Esophagus squamous epithelium (tissue), 5 donors: ENCODE measurements at places on chromosomes 12 and 14.
A peak's percentile ranks its signal among the peaks of the same experiment; 100 is the strongest.

GRCh38 chr12:1559676-1560091 is 34.7 kb downstream of the FBXL14 start:
- H3K27ac ChIP-seq = no peak overlapping the region
- H3K4me3 ChIP-seq = no peak overlapping the region
- DNase-seq = no peak
- H3K4me1 ChIP-seq = peaks cover 8% of the 10 kb centered on the region
- no peaks in the 10 kb centered on the region for H3K27me3 ChIP-seq

GRCh38 chr14:100438678-100439592 is 115.8 kb downstream of the SLC25A47 start:
- peaks cover 33% of the 10 kb centered on the region for H3K4me1 ChIP-seq
- H3K4me3 ChIP-seq = no peak overlapping the region
- H3K36me3 ChIP-seq = no peaks in the 10 kb centered on the region
- no peak overlapping the region for H3K27ac ChIP-seq
- DNase-seq = no peak

DNA sequence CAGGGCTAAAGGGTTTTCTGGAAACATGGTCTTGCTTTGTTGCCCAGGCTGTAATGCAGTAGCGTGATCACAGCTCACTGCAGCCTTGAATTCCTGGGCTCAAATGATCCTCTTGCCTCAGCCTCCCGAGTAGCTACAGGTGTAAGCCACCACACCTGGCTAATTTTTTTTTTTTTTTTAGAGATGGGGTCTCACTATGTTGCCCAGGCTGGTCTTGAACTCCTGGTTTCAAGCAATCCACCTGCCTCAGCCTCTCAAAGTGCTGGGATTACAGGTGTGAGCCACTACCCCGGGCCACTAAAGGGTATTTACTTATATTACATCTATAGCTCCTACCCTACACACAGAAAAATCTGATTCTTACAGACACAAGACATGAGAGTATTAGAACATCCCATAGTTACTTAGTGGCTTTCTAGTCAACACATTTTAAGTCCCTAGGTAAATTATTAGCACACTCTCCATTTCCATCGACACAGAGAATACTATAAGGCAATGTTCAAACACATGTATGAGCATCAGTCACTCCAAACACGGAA is 6.2 kb upstream of the DCAF11 start:
- H3K27ac ChIP-seq = peak overlapping the region; percentile 54
- peaks cover 2% of the 10 kb centered on the region for H3K4me1 ChIP-seq
- H3K4me3 ChIP-seq = no peak overlapping the region
- H3K36me3 ChIP-seq = no peaks in the 10 kb centered on the region
- no peaks in the 10 kb centered on the region for H3K27me3 ChIP-seq

GRCh38 chr12:121803861-121804416 is at the start of gene SETD1B:
SETD1B (plus strand) TSS chr12:121804009; CDS start chr12:121804738, 729 bp downstream.
- no peak for DNase-seq
- H3K4me1 ChIP-seq = peaks cover 58% of the 10 kb centered on the region
- no peaks in the 10 kb centered on the region for H3K27me3 ChIP-seq
- no peaks in the 10 kb centered on the region for H3K36me3 ChIP-seq
- H3K4me3 ChIP-seq = peak within 1 kb of the TSS; percentile 85

GRCh38 chr12:64019101-64019500 is 174.6 kb downstream of the SRGAP1 start:
- no peak overlapping the region for H3K4me3 ChIP-seq
- H3K4me1 ChIP-seq = no peaks in the 10 kb centered on the region
- DNase-seq = no peak
- no peaks in the 10 kb centered on the region for H3K36me3 ChIP-seq
- no peak overlapping the region for H3K27ac ChIP-seq

DNA sequence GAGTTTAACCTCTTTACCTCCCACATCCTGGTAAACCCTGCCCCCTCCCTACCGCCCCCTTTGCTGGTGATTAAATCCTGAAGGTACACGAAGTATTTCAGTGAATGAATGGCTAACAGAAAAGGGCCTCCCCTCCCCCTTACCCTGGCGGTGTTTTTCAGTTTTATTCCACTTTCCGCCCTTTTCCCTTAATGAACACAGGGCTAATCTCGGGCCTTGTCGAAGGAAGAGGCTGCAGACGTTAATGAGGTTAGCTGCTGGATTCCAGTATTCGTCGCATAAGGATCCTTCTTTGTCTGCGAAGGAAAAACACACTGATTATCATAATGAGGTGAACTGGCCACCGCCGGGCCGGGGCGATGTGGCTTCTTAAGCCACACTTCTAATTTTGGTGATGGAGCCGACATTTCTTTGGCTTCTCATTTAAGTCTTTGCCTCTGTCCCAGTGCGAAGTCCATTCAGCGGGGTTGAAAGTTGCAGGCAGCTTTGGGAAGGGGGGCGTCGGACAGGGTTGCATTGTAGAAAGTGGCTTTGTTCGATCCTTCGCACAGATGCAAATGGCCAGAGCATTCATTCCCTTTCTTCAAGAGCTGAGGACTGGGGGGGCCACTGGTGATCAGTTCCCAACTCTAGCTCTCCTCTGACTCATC is 6.5 kb downstream of the MEG3 start:
- no peak overlapping the region for H3K4me3 ChIP-seq
- H3K27me3 ChIP-seq = no peaks in the 10 kb centered on the region
- no peak for DNase-seq
- H3K4me1 ChIP-seq = peaks cover 5% of the 10 kb centered on the region
- no peak overlapping the region for H3K27ac ChIP-seq
- no peaks in the 10 kb centered on the region for H3K36me3 ChIP-seq

- H3K4me1 ChIP-seq = peaks cover 31% of the 10 kb centered on the region
- no peak for DNase-seq
- peak overlapping the region; percentile 49 for H3K4me3 ChIP-seq
- no peaks in the 10 kb centered on the region for H3K36me3 ChIP-seq
- peaks cover 22% of the 10 kb centered on the region for H3K27me3 ChIP-seq
- H3K27ac ChIP-seq = peak overlapping the region; percentile 27
Measured at GRCh38 chr12:57632073-57632957, 686 bp downstream of the B4GALNT1 start.

- no peaks in the 10 kb centered on the region for H3K4me1 ChIP-seq
- H3K27me3 ChIP-seq = no peaks in the 10 kb centered on the region
- no peaks in the 10 kb centered on the region for H3K36me3 ChIP-seq
- H3K27ac ChIP-seq = no peak overlapping the region
Measured at GRCh38 chr14:93691042-93691780, 97.1 kb downstream of the PRIMA1 start.

GRCh38 chr14:30692669-30693068 is 70.5 kb downstream of the SCFD1 start:
- H3K4me3 ChIP-seq = no peak overlapping the region
- no peaks in the 10 kb centered on the region for H3K27me3 ChIP-seq
- no peak overlapping the region for H3K27ac ChIP-seq
- peaks cover 7% of the 10 kb centered on the region for H3K4me1 ChIP-seq
- H3K36me3 ChIP-seq = peaks cover 40% of the 10 kb centered on the region

- H3K27ac ChIP-seq = peak overlapping the region; percentile 84
- H3K4me1 ChIP-seq = peaks cover 18% of the 10 kb centered on the region
- no peak overlapping the region for H3K4me3 ChIP-seq
Measured at GRCh38 chr12:47864646-47865235, 40.1 kb downstream of the VDR start.

DNA sequence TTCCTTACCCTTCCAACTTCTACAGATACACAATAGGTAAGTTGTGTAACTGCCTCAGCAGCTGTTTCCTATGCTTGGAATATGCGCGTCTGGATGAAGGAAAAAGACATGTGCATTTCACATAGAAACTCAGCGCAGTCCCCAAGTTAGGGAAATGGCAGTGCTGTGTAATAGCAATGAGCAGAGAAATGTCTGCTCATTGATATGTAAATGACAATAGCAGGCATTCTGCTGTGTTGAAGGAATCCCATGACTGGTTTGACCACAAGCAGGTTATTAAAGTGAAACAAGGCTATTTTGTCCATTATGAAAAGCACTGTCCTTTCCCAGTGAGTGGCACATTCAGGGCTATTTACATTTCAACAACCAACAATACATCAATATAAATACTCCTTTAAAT is 106.6 kb downstream of the BTG1 start:
- no peak overlapping the region for H3K4me3 ChIP-seq
- no peaks in the 10 kb centered on the region for H3K27me3 ChIP-seq
- no peak for DNase-seq
- no peaks in the 10 kb centered on the region for H3K36me3 ChIP-seq

- H3K4me1 ChIP-seq = no peaks in the 10 kb centered on the region
- no peak overlapping the region for H3K27ac ChIP-seq
- H3K36me3 ChIP-seq = no peaks in the 10 kb centered on the region
- no peaks in the 10 kb centered on the region for H3K27me3 ChIP-seq
- DNase-seq = no peak
Measured at GRCh38 chr12:62717643-62718042, 217.3 kb downstream of the PPM1H start.

GRCh38 chr14:50407111-50407812 is 10.6 kb upstream of the CDKL1 start:
- no peaks in the 10 kb centered on the region for H3K36me3 ChIP-seq
- H3K27ac ChIP-seq = no peak overlapping the region
- no peak for DNase-seq
- H3K27me3 ChIP-seq = no peaks in the 10 kb centered on the region

GRCh38 chr12:115008929-115009328 is 325.0 kb upstream of the TBX3 start:
- no peak overlapping the region for H3K27ac ChIP-seq
- H3K36me3 ChIP-seq = no peaks in the 10 kb centered on the region
- DNase-seq = no peak
- no peaks in the 10 kb centered on the region for H3K27me3 ChIP-seq
- H3K4me1 ChIP-seq = no peaks in the 10 kb centered on the region

GRCh38 chr14:104931304-104931770 is 6.7 kb downstream of the PLD4 start:
- H3K4me1 ChIP-seq = peaks cover 7% of the 10 kb centered on the region
- no peak overlapping the region for H3K4me3 ChIP-seq
- no peak overlapping the region for H3K27ac ChIP-seq
- no peak for DNase-seq
- no peaks in the 10 kb centered on the region for H3K27me3 ChIP-seq

- no peak for DNase-seq
- no peaks in the 10 kb centered on the region for H3K4me1 ChIP-seq
- H3K27ac ChIP-seq = no peak overlapping the region
- H3K27me3 ChIP-seq = no peaks in the 10 kb centered on the region
Measured at GRCh38 chr12:23546756-23547155, 402.7 kb downstream of the SOX5 start.

- H3K4me3 ChIP-seq = no peak overlapping the region
- no peak for DNase-seq
- H3K36me3 ChIP-seq = no peaks in the 10 kb centered on the region
- no peak overlapping the region for H3K27ac ChIP-seq
Measured at GRCh38 chr14:64760146-64760755, 56.0 kb downstream of the PLEKHG3 start.

GRCh38 chr14:104595116-104595675 is 9.4 kb downstream of the TMEM179 start:
- no peaks in the 10 kb centered on the region for H3K36me3 ChIP-seq
- DNase-seq = no peak
- H3K4me1 ChIP-seq = no peaks in the 10 kb centered on the region
- no peaks in the 10 kb centered on the region for H3K27me3 ChIP-seq
- H3K27ac ChIP-seq = no peak overlapping the region
- no peak overlapping the region for H3K4me3 ChIP-seq
